ENCODE measurements at places on chromosomes 4 and X.

GRCh38 chr4:16255730-16256129, 29.5 kb upstream of the TAPT1 start:
- DNase-seq, result no peak

DNA sequence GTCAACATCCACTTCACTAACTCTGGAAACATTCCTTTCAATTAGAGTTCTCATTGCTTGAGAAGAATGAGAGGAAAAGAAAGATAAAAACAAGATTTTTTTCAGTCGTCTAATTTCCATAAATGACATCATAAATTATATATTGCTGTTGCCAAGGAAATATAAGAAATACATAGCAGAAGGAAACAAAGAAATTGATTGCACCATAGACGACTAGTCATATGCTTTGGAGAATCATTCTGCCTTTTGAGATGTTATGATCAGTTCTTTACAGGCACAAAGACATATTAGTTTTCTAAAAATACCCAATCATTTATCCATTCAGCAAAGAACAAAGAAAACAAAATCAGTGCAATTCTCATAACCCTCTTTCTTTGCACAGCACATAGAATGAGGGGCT, 672 bp upstream of the C1QTNF7 start:
- no peak for DNase-seq

DNA sequence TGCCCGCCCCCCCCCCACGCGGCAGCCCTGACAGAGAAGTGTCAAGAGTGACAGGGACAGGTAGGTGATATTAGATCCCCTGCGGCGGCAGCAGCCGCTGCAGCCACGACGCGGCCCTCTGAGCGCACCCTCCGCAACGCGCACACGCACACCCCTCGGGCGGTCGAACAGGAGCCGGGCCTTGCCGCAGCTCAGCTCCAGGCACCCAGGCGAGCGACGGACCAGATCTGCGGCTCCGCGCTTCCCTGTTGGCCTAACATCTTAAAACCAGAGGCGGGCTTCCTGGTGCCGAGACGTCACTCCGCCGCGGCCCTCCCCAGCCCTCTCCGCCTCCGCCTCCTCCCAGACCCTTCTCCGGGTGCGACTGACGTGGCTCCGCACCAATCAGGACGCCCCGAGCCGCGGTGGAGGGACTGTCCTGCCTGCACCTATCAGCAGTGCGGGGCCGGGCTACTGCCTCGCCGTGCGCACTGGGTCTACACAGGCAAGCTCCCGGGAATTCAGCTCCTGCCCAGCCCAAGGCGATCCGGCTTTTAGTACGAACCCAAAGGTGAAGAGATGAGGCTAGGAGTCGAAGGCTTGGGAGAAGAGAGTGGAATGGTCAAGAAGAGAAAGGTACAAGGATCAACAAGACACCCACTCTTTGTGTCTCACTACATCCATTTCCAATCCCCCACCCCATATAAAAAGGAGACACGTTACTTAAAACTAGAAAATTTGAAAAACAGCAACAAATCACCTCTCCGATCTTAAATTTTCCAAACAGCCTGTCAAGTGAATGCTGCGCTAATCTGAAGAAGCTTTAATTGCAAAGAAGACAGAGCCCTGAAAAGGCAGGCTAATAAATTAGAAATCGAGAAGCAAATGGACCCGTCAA, at the start of gene PITX2:
Gene PITX2 (minus strand): TSS at position 237 of the 877 bp plus-strand sequence. CDS start 617 bp downstream, outside the sequence.
- DNase-seq, result peak; percentile 68

DNA sequence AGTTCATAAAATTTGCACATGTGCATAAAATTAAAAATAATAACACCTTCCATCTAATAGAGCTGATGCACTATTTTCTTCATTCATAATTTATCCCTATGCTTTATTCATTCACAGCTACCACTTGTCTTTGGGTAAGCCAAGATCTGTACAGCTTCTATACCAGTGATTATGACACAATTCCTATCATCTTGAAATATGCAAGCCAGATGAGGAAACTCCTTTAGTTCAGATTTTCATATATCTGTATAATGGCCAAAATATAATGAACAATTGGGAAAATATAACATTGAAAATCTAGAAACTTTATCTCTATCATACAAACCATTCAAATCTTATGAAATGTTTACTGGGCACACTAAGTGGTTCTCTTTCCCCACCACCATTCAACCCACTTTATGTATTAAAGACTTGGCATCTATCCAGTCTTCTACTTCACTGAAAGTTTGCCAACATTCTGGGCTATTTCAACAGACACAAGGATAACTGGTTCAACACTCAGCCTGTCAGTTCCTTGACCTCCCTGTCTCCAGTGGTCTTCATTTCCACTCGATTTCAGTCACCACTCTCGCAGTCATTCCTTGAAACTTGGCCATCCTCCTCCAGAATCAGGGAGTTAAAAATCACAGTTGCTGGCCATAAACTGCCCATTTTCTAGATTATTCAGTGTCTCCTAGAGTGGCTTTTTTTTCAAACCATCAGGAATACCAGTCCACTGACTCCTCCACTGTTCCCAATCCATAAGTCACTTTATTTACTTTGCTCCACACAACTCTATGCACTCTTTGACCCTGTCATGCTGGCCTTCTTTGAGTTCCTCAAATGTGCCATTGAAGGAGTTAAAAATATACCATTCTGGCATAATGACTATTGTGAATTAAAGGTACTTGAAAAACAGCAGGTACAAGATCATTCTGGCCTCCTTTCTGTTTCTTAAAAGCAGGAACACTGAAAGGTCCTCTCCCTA, 85.5 kb downstream of the CAMK2D start:
- no peak for DNase-seq

DNA sequence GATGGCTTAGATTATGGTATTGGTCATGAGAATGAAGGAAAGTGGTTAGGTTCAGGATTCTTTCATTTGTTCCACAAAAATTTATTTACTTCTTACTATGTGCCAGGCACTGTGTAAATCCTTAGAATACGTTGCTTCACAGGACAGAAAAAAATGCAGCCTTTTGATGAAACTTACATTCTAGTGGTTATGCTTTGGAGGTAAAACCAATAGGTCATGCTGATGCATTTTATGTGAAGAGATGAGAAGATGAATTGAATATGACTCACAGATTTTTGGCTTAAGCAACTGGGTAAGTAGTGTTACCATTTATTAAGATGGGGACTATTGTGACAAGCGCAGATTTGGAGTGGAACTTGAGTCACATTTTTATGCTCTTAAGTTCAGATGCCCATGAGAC, 165.3 kb downstream of the GLRA2 start:
- DNase-seq, result no peak

DNA sequence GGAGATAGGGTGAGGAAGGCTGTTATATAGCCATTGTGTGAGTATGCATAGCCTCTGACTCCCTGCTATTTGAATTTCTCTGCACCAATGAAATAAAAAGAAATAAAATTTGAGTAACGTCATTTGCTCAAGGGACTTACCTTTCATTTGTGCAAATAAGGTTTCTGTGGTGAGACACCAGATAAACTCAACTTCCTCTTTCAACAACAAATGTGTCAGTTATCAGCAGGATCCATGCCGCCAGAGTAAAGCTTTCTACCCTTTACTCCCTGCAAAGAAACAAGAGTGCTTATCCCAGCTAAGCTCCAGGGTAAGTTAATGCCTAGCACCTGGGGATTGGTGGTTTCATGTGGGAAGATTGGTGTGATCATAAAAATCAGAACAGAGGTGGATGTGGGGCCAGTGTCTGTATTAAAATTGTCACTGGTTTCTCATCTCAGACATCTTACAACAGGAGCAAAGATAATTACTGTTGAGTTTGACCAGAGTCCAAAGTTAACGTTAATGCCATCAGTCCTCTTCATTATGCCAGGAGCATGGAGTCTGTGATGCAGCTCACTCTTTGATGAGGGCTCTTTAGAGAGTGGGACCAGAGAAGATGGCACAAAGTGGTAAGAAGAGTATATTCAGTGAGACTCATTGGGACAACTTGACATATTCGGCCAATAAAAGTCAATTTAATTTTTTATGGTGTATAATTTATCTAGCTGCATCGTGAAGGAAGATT, at the start of gene P2RY10:
Gene P2RY10 (plus strand): TSS at position 206 of the 727 bp plus-strand sequence. CDS start 15,130 bp downstream, outside the sequence.
- no peak for DNase-seq

- no peak for DNase-seq
These were observed 365.1 kb downstream of the MAGEB5 start for GRCh38 chrX:26581091-26581490.

GRCh38 chrX:27746516-27746915, 61.3 kb upstream of the MAGEB10 start:
- DNase-seq, result no peak

DNA sequence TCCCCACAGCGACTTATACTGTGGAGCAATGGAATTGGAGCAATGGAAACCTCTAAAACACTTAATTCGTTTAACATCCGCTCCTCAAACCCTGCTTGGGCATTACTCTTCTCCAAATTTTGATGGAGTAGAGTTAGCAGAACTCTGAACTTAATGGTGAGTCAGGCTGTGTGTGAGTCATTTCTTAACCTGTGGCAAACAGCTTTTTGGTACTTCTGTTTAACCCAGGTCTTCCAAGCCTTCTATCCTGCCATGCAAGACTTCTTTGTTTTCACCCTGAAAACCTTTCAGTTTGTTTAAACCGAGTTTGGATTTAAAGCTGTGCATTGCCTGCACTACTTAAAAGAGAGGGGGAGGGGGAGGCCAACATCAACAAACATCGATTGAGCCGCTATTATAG, 3.6 kb upstream of the AMOT start:
- DNase-seq, result no peak

DNA sequence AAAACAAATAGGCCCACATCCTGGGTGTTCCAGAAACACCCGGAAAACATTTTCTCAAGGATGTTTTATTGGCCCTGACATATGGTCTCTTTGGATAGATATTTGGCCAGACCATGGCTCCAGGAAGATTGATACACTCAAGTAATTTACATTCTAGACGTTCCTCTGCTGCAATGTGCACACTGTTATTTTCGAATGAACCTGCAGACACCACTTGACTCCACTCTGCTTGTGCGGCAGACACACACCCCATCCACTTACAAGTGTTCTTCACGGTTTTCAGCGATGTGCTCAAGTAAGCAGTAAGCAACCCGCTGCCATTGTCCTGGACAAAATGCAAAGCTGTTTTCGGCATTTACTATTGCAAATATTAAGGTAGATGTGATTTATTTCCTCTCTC, 12.0 kb upstream of the GPM6A start:
- DNase-seq, result no peak

DNA sequence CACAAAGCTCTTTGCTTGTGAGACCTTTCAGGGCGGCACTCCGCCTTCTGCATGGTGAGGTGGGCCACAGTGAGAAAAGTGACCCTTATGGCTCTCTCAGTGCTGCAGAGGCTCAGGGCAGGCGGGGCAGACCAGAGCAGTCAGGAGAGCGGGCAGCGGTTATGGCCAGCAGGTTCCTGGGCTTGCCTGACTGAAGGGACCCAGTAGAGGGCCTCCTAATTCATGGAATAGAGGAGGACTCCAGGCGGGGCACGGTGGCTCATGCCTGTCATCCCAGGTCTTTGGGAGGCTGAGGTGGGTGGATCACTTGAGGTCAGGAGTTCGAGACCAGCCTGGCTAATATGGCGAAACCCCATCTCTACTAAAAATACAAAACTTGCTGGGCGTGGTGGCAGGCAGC, 91.4 kb downstream of the CLNK start:
- no peak for DNase-seq

DNA sequence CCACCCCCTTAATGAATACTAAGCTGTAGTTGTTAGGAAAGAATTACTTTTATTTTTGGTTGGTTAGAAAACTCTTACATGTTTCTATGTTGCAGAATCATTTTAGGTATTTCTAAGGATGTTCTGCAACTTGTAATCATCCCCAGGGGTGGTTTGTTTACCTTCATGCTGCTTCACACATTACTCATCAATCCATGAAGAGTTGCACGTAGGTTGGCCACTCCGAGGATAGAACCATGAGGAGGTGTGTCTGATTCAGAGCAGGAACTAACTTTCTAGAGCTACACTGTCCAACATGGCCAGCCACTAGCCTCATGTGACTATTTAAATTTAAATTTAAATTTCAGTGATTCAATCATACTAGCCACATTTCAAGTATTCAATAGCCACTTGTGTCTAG, 127.2 kb upstream of the FRMPD4 start:
- DNase-seq, result no peak

DNA sequence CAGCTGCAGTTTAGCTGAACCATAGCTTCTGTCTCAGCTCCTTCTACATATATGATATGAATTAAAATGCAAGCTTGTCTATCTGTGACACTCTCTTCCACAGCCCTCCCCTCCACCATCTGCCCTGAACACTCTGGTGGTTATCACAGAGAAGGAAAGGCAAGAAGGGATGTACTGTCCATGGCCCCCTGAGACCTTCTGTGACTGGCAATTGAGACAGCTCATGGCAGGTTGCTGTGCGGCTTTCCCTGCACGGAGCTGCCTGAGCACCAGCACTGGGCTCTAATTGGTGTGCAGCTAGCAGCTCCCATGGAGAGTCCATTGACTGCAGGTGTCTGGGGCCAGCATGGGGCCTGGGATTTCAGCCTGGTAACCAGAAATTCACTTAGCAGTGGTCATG, 109.8 kb upstream of the ANXA3 start:
- no peak for DNase-seq

GRCh38 chr4:121978172-121978516, 26.3 kb upstream of the TRPC3 start:
- DNase-seq, result no peak

DNA sequence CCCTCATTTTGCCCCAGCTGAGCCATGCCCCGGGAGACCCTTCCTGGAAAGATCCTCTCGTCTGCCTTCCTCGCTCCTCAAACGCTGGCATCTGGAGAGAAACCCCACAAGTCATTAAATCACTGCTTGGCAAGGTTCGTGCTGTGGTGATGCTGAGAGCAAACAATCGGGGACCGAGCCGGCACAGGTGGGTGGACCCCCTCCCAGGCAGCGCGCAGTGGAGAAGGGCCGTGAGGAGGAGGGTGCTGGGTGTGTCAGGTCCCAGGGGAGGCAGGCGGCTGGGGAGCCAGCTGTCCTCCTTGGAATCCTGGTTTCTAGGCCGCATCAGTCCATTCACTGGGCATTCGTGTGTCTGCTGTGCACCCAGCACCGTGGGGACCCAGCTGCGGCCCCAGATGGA, 64.9 kb upstream of the PSAPL1 start:
- DNase-seq, result no peak

GRCh38 chr4:141388481-141388880, 167.8 kb downstream of the ZNF330 start:
- DNase-seq, result no peak

GRCh38 chr4:155900381-155900780, 3.1 kb upstream of the TDO2 start:
- DNase-seq, result peak; percentile 86

DNA sequence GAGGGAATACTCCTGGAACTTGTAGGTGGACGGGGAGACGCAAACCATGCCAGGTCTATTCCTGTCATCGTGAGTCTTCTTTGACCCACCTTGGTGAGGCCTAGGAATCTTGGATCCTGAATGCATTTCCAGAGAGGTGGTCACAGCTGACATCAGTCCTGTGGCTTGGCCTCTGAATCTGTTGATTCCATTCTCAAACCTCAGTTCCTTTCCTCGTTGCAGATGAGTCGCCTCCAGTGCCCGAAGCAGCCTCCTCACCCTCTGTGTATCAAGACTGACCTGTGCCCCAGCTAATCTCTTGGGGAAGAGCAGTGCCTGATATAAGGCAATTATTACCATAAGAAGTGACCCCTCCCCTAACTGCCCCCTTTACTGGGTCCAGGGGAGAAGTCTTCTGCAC, 118.1 kb downstream of the SMIM20 start:
- DNase-seq, result no peak

GRCh38 chr4:150155391-150155790, 77.1 kb downstream of the DCLK2 start:
- no peak for DNase-seq

Measured in SK-N-MC (cell line).